Stimulated activated CD4-positive, alpha-beta T cell treated with anti-CD3 and anti-CD28 coated beads, Interleukin-2, amount 100 ng/mL, for 48 hours (primary cell): ENCODE measurements at places on chromosomes 4 and X.

DNA sequence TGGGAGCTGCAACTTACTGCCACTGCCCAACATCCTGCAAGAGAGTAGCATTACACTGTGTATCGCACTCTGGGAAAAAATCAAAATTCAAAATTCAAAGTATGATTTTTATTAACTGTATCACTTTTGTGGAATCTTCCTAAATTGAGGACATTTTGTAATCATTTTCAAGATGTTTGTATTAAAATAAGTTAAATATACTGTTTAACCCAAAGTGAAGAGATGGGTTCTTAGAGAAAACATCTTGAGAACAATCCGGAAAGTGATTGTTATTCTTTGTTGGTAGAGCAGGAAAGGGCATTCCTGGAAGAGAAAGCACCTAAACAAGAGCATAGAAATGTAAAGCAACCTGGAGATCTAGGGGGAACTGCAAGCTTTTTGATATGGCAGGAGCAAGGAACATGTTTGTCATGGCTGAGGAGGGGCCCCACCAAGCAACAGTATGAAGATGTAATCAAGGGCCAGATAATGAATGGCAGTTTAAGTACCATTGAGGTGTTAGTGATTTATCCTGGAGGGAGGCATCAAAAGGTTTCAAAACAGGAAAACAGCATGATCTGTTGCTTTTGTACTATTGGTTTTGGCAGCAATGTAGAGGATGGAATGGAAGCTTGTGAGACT is 14.1 kb upstream of the SEC24D start:
- DNase-seq = no peak

DNA sequence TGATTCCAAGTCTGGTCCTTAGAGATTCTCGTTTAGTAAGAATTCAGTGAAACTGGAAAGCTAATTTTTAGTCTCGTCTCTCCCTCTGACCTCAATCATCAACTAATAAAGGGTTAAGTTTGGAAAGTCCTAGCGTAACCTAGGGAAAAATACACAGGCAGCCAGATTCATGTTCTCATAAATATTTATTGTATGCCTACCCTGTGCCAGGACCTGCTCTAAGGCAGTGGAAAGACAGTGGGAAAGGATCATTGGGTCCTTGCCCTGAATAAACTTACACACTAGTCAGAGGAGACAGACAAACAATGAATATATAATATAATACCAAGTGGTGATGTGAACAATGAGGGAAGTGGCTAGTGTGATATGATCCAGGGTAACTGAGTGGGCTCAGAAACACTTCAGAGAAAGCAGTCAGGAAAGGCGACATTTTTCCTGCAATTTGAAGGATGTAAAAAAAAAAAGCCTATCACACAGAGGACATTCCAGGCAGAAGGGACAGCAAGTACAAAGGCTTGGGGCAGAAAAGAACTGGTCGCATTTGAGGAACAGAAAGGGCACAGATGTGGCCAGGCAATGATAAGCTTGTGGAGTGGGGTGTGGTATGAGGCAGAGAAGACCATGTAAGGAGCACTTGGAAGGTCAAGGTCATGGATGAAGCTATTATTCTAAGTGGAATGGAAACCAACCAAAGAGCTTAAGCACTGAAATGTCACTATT is 128.8 kb downstream of the AMELX start:
- DNase-seq = no peak

- DNase-seq = no peak
These were observed 7.5 kb downstream of the IDS start for GRCh38 chrX:149497626-149498025.

DNA sequence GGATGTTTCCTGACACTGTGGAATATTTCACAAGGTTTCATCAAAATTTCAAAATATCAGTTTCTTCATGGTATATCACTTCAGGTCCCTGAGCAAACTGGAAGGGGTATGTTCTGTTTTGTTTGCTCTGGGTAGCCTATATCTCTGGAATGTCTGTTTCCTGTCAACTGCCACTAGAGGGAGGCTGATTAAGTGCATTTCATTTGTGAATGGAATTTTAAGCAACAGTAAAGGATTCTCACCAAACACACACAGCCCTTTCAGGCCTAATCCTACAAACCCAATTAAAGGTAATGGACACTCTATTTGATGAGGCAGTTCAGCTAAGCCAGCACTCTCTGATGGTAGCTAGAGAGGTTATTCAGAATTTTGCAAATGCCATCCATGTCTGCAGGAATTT is 307.1 kb downstream of the TEX13A start:
- no peak for DNase-seq

- DNase-seq = no peak
These were observed 172.4 kb downstream of the TLL1 start for GRCh38 chr4:166045457-166045856.

- DNase-seq = no peak
These were observed 70.8 kb downstream of the SORCS2 start for GRCh38 chr4:7263166-7263565.

GRCh38 chrX:102624105-102624504 is 24.8 kb downstream of the ARMCX5 start:
- no peak for DNase-seq

GRCh38 chr4:181261279-181261678 is 981.9 kb upstream of the TENM3 start:
- no peak for DNase-seq

GRCh38 chrX:23764188-23764984 is 18.6 kb upstream of the SAT1 start:
- DNase-seq = no peak

DNA sequence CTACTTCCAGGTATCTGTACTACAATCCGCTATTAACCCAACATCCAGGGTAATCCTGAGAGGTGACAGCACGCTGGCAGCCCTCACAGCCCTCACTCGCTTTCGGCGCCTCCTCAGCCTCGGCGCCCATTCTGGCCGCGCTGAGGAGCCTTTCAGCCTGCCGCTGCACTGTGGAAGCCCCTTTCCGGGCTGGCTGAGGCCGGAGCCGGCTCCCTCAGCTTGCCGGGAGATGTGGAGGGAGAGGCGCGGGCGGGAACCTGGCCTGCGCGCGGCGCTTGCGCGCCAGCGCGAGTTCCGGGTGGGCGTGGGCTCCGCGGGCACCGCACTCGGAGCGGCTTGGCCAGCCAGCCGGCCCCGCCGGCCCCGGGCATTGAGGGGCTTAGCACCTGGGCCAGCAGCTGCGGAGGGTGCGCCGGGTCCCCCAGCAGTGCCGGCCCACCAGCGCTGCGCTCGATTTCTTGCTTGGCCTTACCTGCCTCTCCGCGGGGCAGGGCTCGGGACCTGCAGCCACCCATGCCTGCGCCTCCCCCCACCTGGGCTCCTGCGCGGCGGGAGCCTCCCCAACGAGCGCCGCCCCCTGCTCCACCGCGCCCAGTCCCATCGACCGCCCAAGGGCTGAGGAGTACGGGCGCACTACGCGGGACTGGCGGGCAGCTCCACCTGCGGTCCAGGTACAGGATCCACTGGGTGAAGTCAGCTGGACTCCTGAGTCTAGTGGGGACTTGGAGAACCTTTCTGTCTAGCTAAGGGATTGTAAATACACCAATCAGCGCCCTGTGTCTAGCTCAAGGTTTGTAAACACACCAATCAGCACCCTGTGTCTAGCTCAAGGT is 87.3 kb downstream of the PRSS12 start:
- no peak for DNase-seq

DNA sequence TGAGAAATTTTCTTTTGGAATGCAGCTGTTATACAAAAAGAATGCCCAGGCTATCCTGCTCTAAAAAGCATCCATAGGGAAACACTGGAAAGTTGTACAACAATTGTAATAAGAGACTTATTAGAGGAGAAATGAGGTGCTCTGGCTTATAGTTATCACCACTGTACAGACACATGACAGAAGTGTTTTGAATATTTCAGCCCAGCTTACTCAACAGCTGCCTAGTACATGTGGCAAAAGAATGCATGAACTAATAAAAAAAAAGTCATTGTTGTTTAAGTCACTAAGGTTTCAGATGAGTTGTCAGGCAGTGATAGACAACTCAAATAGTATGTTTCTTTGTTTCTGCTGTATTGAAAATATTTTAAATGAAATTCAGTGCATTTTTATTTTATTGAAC is 307.7 kb downstream of the GPM6A start:
- DNase-seq = no peak

- DNase-seq = no peak
These were observed 240.3 kb upstream of the SFRP2 start for GRCh38 chr4:154029171-154029570.

DNA sequence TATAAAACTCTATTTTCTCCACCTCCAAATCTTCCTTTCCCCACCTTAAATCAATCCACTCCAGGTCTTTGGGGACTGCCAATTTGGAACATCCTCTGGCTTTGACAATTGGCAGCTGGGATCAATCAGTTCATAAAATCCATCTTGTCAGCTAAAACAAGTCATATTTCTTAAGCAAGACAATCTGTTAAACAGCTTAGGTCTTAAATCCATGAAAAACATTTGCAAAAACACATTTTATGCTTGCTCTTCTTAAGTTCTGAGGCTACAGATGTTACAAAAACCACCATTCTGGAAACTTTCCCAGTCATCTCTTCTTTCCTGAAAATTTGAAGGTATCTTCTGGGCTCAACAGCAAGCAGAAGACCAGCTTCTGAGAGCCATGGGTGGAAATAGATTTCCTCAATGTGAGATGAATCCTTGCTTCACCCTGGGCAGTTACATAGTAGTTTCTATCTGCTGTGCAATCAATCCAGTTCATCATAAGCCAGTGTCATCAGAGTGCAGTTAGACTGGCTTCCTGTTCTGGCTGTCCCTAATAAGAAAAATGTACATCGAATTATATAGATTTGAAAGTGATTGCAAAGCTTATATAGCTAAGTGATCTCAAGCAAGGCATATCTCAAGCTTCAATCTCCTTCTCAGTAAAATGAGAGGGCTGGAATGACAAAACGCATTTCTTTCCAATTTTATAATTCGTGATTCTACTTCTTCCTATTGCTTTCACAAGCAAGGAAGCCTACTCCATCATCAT is 402.7 kb upstream of the INTU start:
- DNase-seq = no peak

GRCh38 chr4:39658756-39659155 is 20.1 kb upstream of the SMIM14 start:
- DNase-seq = no peak

- no peak for DNase-seq
These were observed 37.1 kb downstream of the TMEM150C start for GRCh38 chr4:82524570-82525152.

- no peak for DNase-seq
These were observed 32.6 kb upstream of the MSMO1 start for GRCh38 chr4:165294907-165295306.

DNA sequence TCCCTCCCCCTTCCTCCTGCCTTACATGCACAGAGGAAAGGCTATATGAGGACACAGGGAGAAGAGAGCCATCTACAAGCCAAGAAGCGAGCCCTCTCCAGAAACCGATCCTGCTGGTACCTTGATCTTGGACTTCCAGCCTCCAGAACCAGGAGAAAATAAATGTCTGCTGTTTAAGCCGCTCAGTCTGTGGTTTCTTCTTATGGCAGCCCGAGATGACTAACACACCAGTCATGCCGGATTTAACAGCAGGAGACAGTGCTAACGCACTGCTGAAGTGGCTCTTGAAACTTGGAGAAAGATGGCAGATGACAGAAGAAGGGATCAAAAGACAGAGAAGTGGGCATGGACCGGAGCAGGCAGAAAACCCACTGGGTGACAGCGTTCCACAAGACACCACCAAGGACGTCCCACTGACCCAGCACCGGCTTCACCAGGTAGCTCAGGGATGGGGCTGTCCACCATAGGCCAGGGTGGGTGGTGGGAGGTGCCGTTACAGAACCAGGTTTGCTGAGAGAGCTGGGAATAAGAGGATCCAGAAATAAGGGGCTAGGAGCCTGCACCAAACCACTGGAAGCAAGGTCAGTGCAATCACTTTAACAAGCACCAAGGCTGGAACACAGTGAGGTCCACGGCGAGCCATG is 6.2 kb upstream of the MAN2B2 start:
- DNase-seq = no peak

GRCh38 chr4:100177126-100177525 is 13.1 kb downstream of the DDIT4L start:
- no peak for DNase-seq

GRCh38 chr4:54230484-54231418 is 1.7 kb downstream of the PDGFRA start:
- no peak for DNase-seq

DNA sequence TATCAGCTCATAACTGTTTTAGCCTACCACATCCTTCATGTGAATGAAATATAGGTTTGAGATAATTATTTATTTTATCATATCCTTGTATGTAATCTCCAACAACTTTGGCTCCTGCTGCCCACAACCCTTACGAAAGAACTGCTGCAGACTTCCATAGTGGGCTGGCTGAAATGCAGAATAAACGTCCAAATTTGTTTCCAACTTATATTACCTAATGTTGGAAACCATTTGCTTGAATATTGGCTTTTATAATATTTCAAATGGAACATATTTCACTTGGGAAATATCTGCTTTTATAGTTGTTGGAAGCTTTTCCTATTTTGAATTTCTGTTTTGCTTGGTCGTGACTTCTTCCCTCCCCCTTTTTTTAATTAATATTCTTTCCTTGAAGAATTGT is 45.0 kb upstream of the ITM2A start:
- no peak for DNase-seq

- DNase-seq = no peak
These were observed 182.6 kb downstream of the RTL9 start for GRCh38 chrX:110541266-110541665.

DNA sequence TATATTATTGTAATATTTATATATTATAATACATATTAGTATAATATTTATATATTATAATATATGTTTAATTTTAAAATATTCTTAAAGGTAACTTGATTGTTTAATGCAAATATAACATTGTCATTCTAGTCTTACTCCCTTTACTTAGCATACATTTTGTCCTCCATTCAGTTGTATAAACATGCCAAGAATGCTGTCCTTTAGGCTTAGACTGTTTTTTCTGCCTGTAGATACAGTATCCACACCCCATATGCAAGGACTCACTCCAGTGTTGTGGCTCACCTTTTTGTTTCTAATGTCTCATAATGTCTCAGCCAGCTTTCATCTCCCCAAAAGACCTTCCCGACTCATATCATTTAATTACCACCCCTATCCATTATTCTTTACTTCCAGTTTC is 2110.0 kb downstream of the PCDH7 start:
- DNase-seq = no peak

DNA sequence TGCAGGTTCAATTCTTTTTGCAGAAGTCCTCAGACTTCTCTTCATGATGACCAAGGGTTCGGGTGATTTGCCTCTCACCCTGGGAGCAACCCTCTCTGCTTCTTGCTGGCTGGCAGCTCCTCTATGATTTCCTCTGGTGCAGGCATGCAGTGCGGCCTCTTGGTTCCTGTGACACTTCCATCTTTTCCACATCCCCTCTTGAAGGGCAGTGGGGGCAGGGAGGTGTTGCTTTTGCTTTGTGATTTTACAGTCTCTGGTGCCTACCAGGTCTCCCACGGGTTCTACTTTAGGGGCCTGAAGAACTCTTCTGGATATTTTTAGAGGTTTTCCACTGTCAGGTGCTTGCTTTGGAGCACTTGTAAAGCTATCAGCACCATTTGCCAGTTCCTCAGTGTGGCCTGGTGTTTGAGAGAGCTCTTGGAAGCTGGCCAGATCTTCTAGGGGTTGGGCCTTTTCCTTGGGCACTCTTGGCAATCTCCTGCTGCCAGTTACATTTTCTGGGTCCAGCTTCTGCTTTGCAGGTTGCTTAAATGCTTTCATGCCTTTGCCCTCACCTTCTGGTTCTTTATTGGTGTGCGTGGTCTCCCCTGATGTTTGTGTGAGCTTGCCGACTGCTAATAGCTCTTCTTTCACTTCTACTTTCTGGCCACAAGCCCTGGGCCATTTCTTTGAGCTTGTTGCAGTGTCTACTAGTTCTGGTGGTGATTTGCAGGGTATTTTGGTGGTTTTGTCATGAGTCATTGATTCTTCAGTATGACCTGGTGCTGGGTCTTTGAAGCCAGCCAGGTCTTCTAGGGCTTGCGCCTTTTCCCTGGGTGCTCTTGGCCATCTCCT is 11.5 kb upstream of the CHST7 start:
- no peak for DNase-seq
